Hematopoietic multipotent progenitor cell treated with erythropoietin and hydrocortisone succinate and interleukin-3 and kit ligand, for 17 days (in vitro differentiated cells): ENCODE measurements at places on chromosomes 2 and 18.

DNA sequence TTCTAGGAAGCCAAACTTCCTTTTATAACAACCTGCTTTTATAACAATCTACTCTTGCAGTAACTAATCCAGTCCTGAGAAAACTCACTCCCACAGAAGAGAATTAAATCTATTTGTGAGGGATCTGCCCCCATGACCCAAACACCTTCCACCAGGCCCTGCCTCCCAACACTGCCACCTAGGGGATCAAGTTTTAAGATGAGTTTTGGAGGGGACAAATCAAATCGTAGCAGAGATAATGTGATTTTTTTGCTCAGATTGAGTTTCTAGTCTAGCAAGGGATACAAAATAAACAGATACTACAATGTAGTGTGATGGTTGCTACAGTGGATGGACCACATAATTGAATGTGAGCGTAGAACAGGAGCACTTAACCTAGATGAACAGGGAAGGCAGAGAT, 52.2 kb downstream of the NCOA1 start:
- DNase-seq = peak; percentile 44

GRCh38 chr2:26515771-26516170, 37.8 kb upstream of the OTOF start:
- DNase-seq = no peak

DNA sequence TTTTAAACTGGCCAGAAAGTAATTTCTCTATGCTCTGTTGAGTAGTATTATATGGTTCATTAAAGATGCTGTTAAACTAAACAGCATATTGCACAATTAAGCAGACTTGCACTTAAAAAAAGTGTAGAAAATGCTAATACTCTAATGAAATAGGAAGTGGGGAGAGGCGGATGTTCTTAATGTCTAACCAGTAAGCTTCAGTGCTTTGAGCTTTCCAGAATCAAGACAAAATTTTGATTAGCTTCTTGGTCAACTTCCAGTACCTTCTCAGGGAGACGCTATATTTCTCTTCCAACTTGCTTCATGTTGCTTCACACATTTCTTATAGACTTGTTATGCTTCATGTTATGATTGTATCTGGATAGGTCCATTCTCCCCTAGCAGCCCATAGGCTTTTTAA, 89.1 kb downstream of the MAP2 start:
- DNase-seq = no peak

GRCh38 chr2:127968610-127969339, 59.1 kb downstream of the SAP130 start:
- no peak for DNase-seq

DNA sequence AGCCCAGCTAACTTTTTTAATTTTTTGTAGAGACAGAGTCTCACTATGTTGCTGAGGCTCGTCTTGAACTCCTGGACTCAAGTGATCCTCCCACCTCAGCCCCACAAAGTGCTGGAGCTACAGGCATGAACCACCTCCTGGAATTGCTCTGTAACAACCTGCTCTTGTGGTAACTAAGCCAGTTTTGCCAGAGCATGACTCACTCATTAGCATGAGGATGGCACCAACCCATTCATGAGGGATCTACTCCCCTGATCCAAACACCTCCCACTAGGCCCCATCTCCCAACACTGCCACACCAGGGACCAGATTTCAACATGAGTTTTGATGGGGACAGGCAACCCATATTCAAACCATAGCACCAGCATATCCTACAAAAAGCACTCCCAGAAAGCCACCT, 348.9 kb upstream of the RAB12 start:
- DNase-seq = no peak

DNA sequence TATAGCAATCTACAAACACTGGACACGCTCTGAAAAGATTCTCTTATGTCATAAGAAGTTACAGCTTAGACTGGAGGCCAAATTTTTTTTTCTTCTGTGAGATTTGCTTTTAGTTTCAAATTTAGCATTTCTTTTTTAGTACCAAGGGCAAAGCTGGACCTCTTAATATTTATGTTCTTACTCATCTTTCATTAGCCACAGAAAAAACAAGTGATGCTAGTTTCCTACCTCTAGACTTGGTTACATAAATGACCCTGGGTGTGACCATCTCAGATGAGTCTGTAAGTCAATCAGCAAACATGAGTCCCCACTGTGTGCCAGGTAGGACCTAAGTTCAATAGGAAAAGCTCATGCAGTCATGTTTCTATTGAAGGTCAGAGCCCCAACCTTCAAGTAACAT, 94.4 kb downstream of the MEP1B start:
- no peak for DNase-seq

DNA sequence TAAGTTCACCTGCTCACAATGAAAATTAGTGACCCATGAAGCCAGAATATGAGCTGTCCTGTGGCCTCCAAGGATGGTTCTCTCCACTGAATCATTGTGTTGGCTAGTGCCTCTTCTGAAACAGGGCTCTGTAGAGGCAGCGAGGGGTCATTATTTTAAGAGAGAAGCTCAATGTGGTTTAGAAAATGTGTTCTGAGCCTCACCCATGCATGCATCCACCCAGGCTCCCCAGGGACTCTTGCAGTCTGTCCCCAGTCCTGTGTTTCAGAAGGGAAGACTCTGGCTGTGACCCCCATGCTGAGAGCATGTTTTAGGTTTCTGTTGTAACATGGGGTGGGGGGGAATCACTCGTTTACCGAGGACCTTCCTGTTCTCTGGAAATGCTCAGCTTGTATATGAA, 135.2 kb downstream of the RNF144A start:
- no peak for DNase-seq

GRCh38 chr2:204135752-204136151, 199.2 kb downstream of the ICOS start:
- no peak for DNase-seq

DNA sequence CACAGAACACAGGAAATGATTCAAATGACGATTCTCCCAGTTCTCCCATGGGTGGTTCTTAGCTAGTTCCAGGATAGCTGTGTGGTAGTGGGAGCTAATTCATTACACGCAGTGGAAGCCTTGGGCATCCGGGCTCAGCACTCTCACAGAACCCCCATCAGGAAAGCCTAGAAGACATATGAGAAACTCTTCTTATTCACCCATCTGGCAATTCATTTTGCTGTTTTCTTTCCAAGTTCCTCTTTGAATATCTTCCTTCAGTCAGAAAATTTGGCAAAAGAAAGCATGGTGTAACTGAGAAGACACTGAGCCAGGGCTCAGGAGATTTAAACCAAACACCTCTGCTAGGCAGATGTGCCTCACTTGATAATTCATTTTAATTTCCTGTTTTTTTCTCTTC, 85.2 kb upstream of the FN1 start:
- no peak for DNase-seq

DNA sequence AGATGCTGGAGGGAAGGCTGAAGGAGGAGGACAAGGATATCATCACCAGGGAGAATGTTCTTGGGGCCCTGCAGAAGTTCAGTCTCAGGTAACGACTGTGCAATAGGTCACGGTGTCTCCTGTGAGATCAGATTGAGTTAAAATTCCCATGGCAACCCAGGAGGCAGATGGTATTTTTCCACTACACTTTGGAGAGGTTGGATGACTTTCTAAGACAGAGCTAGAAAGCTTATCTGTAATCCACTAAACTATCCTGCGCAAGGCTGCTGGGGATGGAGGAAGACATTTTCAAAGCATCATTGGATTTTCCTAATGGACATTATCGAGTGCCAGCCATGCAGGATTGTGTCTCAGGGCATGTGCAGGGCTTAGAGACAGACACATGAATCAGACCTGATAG, 74.6 kb downstream of the ARMC9 start:
- no peak for DNase-seq

GRCh38 chr18:3360211-3360610, 89.8 kb upstream of the TGIF1 start:
- DNase-seq = no peak

- DNase-seq = no peak
Observed at GRCh38 chr2:62381656-62382055, 124.3 kb downstream of the TMEM17 start.

DNA sequence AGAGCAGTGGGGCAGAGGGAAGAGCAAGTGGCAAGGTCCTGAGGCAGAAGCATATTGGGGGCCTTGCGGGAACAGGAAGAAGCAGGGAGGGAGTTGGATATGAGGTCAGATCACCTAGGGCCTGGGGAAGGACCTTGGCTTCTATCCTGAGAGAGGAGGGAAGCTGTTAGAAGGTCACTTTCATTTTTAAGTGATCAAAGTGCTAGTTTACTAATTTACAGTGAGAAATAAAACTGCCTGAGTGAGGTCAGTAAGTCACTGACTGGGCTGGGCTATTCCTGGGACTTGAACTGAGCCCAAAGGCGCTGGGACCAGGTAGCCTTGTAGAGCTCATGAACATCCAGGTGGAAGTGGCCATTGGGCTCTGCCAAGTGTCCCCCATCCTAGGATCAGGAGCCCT, 76.6 kb upstream of the B3GNT7 start:
- no peak for DNase-seq
